ENCODE measurements at places on chromosomes 1 and 21.
A peak's percentile ranks its signal among the peaks of the same experiment; 100 is the strongest.

DNA sequence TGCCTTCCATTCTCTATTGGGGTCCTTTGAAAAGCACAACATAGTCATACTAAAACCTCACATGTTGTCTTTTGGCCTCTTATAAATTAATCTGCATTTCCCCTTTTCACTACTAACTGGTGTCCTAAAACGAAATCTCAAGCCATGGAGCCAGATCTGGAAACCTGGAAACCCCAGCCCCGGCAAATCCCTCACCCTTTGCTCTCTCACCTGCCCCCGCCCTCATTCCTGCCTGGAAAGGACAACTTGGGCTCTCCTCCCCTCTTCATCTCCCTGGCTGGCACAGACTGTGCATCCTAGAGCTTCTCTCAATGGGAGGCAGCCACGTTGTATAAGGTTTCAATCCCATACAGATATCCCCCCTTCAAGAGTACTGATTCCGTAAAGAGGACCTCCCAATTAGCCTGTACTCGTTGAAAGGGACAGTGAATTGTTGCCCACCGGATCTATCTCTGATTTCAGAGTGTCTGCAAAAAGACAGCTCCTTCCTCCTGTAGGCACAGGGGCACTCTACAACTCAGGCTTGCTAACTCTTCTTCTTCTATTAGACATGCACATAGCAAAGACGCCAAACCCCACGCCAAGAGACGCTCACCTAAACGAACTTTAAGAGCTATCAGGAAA lies 1.4 kb downstream of the DUSP10 start:
- DNase-seq = no peak

GRCh38 chr1:115506518-115506917 lies 135.3 kb upstream of the VANGL1 start:
- DNase-seq = no peak

DNA sequence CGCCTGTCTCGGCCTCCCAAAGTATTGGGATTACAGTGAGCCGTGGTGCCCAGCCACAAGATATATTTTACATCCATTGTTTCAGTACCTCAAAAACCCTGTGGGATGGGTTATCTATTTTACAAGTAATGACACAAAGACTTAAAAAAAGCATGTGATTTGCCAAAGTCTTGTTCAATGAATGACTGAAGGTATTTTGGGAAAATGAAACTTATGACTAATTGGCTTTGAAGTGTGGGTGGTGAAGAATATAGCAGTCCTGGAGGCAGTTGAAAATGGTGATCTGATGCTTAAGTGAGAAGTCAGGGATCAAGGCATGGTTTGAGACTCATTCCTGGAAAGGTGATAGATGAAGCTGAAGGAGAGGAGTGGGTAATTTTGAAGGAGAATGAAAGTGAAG lies 3.0 kb downstream of the SWT1 start:
- no peak for DNase-seq

DNA sequence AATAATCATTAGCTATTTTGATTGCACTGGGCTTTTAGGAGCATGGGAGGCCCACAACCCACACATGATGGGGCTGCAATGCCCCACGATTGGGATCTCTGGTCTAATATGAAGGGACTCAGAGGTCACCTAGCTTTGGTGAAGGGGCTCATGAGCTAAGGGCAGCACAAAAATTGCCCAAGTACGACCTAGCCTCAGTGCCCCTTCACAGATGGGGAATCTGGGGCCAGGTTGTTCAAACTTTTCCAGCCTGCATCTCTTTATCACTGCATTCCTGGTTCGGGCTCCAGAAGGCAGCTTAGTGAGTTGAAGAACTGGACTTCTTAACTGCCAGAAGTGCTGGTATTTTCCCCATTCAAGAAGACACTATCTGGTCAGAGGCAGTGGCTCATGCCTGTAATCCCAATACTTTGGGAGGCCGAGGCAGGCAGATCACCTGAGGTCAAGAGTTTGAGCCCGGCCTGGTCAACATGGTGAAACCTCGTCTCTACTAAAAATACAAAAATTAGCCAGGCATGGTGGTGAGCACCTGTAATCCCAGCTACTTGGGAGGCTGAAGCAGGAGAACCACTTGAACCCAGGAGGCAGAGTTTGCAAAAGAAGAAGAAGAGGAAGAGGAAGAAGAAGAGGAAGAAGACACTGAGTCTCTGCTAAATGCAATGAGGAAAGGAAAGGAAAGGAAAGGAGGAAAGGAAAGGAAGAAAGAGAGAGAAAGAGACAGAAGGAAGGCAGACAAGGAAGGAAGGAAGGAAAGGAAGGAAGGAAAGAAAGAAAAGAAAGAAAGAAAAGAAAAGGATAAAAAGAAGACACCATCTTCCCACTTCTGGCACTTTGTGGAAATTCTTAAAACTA lies 258.5 kb upstream of the IRF2BP2 start:
- no peak for DNase-seq

- no peak for DNase-seq
These were observed 22.1 kb downstream of the MRAP start for GRCh38 chr21:32320726-32321125.

DNA sequence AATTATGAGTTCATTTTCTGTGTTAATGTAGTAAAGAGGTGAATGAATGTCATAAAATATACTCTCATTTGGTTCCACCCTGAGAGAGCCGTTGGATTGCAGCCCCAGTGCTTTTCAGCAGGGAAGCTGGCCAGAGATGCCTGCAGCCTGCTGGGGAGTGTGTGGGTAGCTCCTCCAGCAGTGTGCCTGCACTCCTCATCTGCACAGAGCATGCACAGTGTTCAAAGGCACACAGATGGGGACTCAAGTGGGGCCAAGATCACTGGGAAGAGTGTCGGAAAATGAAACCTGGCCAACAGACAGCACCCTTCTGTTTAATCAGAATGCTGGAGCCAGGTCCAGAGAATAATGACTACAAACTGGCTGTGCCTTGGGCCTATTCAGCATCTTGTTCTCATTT lies 206.8 kb downstream of the ST6GALNAC3 start:
- DNase-seq = no peak

GRCh38 chr1:159076438-159077119 lies at the start of gene AIM2:
TSS of gene AIM2 (minus strand) at chr1:159076766. CDS start at chr1:159073499, 3,267 bp downstream.
- DNase-seq = peak; percentile 58

GRCh38 chr21:45027241-45028196 lies 46.9 kb upstream of the ADARB1 start:
- no peak for DNase-seq

DNA sequence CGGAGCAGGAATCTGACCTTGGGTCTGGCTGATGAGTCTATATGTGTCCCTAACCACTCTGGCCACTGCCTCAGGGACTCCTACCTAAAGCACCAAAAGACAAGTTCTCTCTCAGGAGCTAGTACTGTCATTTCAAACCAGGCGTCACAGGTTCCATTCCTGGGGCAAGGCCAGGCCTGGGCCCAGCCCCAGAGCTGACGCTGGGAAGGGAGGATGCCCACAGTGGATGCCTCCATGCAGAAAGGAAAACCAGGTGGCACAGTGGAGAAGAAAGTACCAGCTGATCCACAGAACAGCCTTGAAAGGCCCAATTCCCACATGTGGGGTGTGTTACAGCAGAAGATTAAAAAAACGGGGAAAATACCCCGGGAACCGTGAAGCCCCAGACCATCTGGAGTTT lies 77.4 kb downstream of the DMRTB1 start:
- DNase-seq = no peak

DNA sequence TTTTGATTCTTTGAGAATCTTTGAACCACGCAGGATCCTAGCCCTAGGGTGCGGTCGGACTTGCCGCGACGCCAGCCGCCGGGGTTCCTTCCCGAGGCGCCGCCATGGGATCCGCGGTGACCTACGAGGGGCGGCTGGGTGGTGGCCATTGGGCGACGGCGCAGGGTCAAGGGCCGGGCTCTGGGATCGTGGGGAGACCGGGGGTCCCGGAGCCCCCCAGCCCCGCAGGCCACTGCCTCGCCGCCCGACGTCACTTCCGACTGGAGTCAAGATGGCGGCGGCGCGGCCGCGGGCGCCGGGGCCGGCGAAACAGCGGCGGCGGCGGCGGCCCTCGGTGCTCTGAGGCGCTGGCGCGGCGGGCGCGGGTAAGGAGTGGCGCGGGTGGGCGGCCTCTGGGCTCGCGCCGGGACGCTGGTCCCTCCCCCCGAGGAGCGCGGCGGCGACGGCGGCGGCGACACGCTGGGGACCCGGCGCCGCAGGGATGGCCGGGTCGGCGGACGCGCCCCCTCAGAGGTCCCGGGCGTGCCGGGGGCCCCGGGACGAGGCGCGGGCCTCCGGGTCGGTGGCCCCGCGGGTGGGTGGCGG lies at the start of gene PRDM2:
TSS of gene PRDM2 (plus strand) at position 253 of the 585 bp plus-strand sequence. CDS start 15,418 bp downstream, outside the sequence.
- no peak for DNase-seq

DNA sequence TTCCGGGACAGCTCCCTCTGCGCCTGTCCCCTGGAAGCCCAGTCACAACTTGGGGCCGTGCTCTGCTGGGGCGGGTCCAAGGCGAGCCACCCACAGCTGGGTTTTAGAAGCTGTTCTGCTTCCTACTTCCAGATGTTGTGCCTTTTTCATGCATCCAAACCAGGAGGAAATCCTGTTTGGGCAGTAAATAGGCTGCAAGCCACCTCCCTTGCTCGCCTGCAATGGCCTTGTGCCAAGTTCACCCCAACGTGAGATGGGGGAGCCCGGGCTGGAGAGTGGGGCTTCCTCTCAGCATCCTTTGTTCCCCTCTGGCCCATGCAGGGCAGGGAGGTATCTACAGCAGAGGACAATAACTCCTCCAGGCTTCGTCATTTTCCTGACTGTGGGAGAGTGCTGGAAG lies 73.2 kb downstream of the DMRTB1 start:
- DNase-seq = no peak
